ENCODE measurements at places on chromosomes 7 and 10.
A peak's percentile ranks its signal among the peaks of the same experiment; 100 is the strongest.

- DNase-seq: no peak
Measured at GRCh38 chr7:13042605-13043236, 355.3 kb downstream of the ARL4A start.

DNA sequence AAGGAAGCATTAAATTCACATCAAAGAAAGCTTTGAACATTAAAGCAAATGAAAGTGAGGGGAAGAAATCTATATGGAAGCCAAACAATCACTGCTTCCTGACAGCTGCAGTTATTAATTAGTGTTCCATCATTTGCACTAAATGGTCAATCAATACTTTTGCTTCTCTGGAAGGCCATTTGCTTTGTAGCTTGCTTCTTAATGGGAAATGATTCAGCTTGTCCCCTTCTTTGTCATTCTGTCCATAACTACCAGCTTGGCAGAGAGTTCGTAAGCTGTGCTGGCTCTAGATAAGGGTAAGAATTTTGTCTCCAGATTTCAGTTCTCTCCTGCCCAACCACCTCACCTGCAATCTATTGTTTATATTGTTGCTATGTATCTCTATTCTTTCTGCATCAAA, 596.6 kb downstream of the CNTNAP2 start:
- DNase-seq: no peak

DNA sequence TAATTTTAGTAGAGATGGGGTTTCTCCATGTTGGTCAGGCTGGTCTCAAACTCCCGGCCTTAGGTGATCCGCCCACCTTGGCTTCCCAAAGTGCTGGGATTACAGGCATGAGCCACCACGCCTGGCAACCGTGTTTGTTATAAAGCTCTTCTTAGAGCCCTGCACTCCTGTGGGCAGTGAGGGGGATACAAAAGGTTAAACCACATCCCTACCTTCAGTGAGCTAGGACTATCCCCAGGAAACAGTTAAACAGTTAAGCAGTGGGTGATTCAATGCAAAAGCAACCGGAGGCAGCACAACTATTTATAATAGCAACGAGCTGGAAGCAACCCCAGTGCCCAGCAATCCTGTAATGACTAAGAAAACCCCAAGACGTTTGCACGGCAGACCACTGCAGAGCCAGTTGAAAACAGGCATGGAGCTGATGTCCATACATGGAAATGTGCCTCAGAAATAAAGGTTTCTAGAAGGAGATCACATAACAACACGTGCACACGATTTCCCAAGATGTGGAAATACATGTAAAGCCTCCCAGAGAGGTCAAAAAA, 107.2 kb upstream of the LYZL2 start:
- peak; percentile 99 for DNase-seq

DNA sequence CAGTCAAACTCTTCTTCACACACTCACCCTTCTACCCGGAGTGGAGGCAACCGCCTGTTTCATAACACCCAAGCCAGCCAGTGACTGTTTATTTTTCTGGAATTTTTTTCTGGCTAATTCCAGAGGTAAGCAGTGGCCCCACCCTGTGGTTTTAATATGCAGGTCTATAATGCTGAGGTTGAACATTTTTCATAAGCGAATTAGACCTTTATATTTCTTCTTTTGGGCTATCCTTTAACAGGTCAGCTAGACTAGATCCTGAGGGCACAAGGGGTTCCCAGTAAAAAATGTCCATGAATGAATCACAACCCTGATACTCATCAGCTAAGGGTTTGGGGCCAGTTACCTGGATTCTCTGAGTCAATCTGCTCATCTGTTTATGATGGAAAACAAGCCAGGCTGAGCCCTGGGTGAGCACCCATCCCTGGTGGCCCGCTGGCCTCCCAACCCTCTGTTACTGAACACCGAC, 76.2 kb downstream of the GRB10 start:
- no peak for DNase-seq

- DNase-seq: no peak
Measured at GRCh38 chr10:15859509-15859905, 800 bp downstream of the MINDY3 start.

DNA sequence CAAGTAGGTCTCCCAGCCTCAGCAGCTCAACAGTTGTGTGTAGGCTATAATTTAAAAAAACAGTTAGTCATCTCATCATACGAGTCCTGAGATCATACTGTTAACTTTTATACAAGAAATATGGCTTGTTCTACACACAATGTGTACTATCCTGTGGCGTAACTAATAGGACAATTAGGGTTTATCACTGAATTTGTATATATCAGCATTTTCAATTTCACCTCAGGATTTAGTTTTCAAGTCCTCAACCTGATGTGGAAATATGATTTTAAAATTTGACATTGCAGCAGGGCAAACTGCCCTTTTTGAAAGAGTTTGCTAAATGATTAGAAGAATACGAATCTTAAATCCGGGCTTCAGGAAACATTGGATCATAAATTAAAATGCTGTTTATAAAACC, 237.2 kb upstream of the CTBP2 start:
- DNase-seq: no peak

DNA sequence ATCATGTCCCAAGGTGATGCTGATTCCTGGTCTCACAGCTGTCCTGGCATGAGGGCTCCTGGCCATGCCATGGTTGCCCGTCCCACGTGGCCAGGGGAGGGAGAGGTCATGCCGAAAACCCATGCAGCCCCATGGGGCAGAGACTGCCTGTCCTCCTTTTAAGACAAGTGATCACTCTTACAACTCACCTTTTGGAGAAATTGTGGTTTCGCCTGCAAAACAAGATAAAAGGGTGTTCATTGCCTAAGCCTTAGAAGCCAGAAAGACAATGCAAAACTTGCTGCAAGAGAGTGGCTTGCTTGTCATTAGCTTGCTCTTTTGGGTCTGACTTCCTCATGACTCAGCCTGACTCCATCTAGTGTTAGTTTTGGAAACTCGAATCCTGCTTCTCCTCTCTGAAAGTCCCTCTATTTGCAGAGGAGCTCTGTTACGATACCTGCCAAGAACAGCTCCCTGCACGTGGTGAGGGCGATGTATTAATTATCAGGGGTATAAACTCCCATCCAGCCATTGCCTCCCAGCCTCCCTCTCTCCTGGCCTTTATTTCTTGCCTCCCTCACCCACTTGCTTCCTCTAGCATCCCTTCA, 26.7 kb downstream of the TMEM273 start:
- DNase-seq: no peak

DNA sequence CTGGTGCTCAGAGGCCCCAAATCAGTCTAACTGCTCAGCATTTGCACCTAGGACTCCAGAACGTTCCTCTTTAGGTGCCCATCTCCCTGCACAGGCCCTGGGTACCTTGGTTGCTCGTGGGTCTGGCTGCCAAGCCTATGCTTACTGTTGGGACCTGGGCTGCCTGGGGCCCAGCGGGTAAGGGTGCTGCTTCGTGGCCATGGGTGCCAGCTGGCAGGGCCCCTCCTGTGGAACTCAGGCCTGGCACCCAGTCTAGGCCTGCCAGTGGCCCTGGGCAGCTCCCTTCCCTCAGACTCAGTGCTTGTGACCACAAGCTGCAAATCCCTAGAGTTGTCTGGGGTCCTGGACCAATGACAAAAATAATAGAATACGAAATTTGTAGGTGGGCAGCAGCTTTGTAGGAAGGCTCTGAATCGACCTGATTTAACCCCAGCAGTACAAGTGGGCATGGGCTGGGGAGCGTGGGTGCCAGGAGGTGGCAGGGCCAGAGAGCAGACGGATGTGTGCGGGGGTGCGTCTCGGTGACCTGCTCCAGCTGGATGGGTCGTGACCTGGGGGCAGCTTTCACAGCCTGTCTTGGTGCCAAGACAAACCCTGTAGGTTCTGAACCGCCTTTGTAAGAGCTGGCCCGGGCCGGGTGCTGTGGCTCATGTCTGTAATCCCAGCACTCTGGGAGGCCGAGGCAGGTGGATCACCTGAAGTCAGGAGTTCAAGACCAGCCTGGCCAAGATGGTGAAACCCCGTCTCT, 69.7 kb downstream of the MKI67 start:
- DNase-seq: no peak

DNA sequence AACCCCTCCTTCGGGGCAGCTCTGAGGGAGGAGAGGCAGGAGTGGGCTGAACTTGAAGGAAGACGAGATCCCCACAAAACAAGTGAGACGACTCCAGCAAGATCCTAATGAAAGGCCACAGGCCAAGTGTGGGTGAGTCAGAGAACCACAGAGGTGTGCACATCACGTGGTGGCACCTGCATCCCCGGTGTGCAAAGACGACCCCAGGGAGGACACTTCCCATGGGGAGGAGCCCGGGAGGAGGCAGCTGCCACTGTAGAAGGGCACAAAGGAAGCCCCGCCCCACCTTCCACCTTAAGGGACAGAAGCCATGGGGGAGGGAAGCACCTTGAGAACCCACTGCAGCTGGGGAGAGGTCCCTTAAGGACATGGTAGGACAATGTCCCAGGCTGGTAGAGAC, 45.7 kb downstream of the ESYT2 start:
- no peak for DNase-seq

DNA sequence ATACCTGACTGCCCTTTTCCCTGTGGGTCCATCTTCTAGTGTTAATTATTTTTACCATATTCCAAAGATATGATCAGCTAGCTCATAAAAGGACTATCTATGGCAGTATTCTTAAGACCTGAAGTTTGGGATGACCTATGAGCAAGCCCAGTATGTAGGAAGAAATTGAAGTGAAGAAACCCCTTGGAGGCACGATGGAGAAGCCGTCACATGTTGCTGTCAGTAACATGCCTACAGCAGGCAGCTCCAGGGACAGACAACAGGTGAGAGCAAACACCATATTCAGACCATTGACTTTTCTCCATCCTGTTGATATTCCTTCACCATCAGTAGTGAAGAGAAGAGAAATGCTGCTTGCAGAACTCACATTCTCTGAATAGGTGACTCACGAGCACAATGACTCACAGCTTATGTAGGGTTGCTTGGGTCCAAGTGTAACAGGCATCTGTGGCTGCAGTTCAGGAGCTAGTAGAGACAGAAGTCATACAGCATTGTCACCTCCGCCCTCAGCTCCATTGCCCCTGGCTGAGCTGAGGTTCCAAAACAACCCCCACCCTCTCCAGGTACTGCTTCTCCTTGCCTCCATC, 8.4 kb upstream of the LYZL2 start:
- DNase-seq: peak; percentile 68

GRCh38 chr7:12222889-12223579, 11.9 kb downstream of the TMEM106B start:
- DNase-seq: no peak

- no peak for DNase-seq
Measured at GRCh38 chr7:157430721-157431120, 93.9 kb downstream of the DNAJB6 start.

- no peak for DNase-seq
Measured at GRCh38 chr10:118990326-118990725, 39.2 kb upstream of the NANOS1 start.

DNA sequence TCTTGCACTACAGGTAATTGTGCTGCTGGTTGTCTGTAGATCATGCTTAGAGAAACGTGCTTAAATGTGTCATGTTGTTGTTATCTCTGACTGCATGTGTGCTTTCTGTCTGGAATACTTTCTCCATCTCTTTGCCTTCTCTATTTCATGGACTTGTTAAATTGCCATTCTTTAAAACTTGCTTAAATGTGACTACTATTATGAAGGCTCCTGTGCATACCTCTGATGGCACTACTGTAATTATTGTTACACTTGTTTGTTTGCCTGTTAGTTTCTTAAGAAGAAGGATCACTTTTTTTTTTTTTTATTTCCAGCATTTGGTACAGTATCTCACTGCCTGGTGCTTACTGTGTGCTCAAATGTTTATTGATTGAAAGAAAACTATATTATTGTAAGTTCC, 41.6 kb downstream of the KMT2E start:
- DNase-seq: no peak

- DNase-seq: no peak
Measured at GRCh38 chr10:22503315-22504088, 158.2 kb downstream of the SPAG6 start.

All from AG04450 (cell line).